Activated naive CD8-positive, alpha-beta T cell treated with anti-CD3 and anti-CD28 coated beads, Interleukin-2, amount 10 ng/mL, durations not matched to agents 7 days and 5 days (primary cell): ENCODE measurements at places on chromosomes 6 and 20. TPM values are rescaled to one million over a fixed set of nuclear protein-coding genes. Genes with fewer than 3 reads are reported as not detected.

GRCh38 chr6:143680141-143680540 lies 2.4 kb downstream of the PHACTR2 start:
- no peak for DNase-seq

GRCh38 chr6:130535242-130535641 lies 169.4 kb downstream of the TMEM200A start:
- no peak for DNase-seq

DNA sequence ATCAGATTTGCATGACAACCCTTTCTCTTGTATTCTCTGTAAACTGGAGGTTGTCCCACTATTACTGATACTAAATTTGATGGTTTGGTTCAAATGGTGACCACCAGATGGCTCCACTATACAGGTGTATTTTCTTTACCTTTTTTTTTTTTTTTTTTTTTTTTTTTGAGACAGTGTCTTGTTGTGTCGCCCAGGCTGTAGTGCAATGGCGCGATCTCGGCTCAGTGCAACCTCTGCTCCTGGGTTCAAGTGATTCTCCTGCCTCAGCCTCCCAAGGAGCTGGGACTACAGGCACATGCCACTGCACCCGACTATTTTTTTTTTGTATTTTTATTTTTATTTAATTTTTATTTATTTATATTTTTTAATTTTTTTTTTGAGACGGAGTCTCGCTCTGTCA lies 6.6 kb upstream of the WTAP start:
- no peak for DNase-seq

- DNase-seq, result no peak
Observed at GRCh38 chr6:111846066-111846465, 27.2 kb downstream of the FYN start.

DNA sequence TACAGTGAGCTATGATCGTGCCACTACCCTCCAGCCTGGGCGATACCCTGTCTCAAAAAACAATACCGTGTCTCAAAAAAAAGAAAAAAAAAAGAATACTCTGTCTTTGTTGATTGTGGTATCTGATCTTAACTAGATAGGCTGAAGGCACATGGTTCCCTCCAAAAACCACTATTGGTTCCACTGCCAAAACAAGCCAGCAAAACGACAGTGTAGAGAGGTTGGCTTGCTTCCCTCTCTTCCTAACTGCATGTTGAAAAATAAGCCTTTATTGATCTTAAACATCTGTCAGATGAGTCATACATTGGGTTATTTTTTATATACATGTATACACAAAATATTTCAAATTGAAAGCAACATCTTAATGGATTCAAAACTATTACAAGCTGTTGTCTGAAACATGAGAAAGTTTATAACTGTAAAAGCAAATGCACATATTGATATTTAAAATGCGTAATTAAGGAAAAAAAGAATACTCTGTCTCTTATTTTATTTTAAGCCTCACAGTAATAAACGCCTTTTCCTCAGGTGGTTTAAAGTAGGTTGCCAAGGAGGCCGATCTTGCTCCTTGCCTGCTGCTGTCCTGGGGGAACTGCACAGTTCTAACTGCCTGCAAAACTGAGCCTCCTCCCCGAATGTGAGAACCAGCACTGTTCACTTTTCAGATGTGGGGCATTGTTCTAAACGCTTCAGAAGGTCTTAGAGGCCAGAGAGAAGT lies 7.0 kb upstream of the NINL start:
- no peak for DNase-seq

GRCh38 chr20:59786801-59787537 lies 146.5 kb downstream of the SYCP2 start:
- no peak for DNase-seq

VSTM2L gene
- not detected for total RNA-seq

ANGPT4 gene
- not detected for total RNA-seq

RING1 gene
- total RNA-seq, result 41.8 TPM

NPBWR2 gene
- total RNA-seq, result not detected

PAK5 gene
- not detected for total RNA-seq

CDSN gene
- not detected for total RNA-seq

COX4I2 gene
- total RNA-seq, result not detected
